ENCODE measurements at places on chromosomes 3 and 15.

GRCh38 chr15:75367006-75367405 is 1.4 kb downstream of the MAN2C1 start:
- DNase-seq = no peak

- no peak for DNase-seq
Observed at GRCh38 chr15:89679212-89679611, at the start of gene PLIN1. Gene PLIN1 (minus strand): TSS chr15:89679367. CDS start chr15:89677489, 1,878 bp downstream.

GRCh38 chr15:37138591-37139215 is 38.4 kb upstream of the MEIS2 start:
- DNase-seq = no peak

GRCh38 chr3:74537164-74537563 is 77.3 kb downstream of the CNTN3 start:
- no peak for DNase-seq

GRCh38 chr3:168424059-168424734 is 328.5 kb upstream of the GOLIM4 start:
- DNase-seq = no peak

DNA sequence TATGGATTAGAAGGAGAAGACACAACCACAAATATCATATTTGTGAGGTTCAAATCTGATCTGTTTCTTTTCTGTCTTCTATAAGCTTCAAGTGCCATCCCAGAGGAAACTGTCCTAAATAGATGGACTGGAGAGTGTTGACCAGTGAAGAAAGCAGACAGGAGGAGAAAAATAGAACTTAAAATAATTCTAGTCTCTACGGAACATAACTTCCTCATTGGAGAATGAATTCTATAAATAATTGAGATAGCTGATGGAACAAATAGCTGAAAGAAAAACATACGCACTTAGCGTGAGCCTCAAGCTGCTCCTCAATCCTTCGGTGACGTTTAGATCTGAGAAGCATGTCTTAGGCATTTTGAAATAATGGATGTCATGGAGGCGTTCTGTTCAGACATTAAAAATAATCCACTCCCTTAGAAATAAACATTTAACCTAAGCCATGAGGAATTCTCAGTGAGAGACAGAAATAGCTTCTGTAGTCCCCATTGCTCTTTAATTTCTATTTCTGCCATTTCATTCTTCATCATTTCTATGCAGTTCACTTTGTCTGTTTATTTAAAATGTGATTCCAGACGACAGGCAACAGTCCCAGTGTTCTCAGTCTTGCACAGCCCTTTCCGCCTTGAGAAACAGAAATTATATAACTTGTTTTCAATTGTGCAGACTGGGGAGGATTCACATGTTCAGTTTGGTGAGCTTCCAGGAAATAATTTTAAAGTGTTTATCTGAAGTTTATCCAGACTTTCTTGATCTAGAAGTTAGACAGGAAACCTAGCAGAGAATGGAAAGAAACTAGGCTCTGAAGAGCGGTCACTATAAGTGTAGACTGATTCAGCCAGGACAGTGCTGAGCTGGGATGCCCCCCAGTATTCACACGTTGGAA is 97.3 kb downstream of the NR1D2 start:
- DNase-seq = no peak

GRCh38 chr3:172188511-172188910 is 149.1 kb downstream of the FNDC3B start:
- DNase-seq = no peak

GRCh38 chr3:196406811-196407470 is 25.3 kb downstream of the UBXN7 start:
- DNase-seq = no peak

All from activated CD4-positive, alpha-beta T cell treated with anti-CD3 and anti-CD28 coated beads, Interleukin-2, amount 50 U/mL, for 4 hours (primary cell).